ENCODE measurements at places on chromosomes 1 and 21.

DNA sequence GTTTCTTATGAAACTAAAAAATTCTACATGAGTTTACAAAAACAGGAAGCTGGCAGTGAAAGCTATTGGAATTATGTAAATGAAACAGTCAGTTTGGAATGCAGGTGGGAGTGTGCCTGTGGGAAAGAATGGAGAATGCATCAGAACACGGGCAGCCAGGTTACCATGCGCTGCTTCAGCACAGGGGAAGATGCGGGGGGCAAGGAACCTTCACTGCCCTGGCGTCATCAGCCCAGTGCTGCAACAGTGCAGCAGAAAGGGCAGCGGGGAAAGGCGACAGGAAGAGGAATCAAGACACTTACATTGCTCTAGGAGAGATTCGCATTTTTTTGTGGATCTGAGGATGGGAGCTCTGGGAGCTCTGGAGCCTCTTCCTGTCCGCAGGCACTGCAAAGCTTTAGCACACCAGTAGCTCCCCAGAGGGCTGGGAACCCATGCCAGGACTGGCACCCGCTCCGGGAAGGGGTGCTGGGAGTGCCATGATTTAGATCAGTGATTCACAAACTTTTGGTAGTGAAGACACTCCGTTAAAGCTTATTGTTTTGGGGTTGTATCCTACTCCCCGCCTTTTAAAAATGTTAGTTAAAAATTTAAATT is 64.1 kb upstream of the WDR26 start:
- peak; percentile 18 for DNase-seq

GRCh38 chr1:180863158-180863775 is 49.4 kb upstream of the KIAA1614 start:
- peak; percentile 33 for DNase-seq

DNA sequence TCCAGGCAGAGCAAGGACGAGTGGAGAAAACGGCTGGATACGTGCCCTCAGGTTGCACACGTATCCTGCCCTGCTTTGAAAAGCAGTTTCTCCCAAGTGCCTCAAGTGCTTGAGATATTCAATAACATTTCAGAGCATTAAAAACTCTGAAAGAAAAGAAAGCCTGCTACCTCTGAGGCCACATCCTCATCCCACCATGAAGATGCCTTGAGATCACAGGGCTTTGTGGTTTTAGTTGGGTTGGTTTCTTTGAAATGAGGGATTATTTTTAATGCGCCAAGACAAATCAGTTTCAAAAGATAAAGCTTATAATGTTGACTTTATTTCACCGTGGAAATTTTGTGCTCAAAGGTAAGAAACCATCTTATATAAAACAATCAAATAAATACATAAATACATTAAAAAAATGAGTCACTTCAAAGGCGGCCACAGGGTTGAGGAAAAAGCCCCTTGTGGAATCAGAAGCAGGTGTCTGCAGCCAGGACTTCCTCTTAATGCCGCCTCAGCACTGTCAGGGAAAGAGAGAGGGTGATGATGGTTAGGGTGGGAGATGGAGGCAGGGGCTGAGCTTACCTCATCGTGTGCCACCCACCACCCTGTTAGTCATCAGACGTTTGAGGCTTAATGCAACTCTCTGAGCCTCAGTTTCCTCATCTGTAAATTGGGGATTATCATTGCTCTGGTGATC is 1.4 kb downstream of the NPPB start:
- DNase-seq: no peak

DNA sequence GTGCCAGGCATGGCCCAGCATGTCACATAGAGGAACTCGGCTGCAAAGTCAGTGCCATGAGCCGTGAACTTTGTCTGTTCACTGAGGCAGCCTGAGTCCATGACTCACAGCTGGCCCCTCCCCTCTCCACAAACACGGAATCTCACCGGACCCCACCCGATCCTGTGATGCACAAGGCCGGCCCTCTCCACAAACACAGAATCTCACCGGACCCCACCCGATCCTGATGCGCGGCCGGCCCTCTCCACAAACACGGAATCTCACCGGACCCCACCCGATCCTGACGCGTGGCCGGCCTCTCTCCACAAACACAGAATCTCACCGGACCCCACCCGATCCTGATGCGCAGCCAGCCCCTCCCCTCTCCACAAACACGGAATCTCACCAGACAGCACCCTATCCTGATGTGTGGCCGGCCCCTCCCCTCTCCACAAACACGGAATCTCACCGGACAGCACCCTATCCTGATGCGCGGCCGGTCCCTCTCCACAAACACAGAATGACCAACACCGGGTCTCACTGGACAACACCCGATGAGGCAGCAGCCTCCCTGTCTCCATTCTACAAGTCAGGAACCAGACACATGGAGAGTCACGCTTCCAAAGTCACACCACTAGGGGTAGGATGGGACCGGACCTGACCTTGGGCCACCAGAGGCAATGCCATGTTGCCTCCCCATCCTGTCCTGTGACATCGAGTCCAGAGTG is 39.6 kb upstream of the GPR153 start:
- no peak for DNase-seq

- DNase-seq: no peak
Observed at GRCh38 chr21:15285556-15285955, 220.8 kb upstream of the NRIP1 start.

DNA sequence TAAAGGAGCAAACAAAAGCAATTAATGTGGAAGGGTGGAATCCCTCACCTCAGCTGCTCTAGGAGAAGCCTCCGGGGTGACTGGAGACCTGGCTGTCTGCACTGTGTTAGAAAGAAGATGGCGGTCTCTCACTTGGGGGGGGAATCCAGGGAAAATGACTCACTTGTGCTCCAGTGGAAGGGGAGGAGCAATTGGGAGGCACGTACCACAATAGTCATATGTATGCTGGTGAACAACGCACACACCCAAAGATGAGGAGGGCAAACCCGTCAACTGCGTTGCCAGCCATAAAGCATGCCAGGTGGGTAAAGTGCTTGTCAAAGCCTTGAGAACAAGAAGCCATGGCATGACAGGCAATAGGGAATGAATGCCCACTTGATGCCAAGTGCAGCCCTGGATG is 22.1 kb downstream of the PLEKHA6 start:
- DNase-seq: no peak

GRCh38 chr1:172760121-172760520 is 101.2 kb downstream of the FASLG start:
- no peak for DNase-seq

Measured in AML-193 (cell line).